ENCODE measurements at places on chromosomes 1 and 21.

GRCh38 chr21:31957631-31958030, 84.8 kb downstream of the HUNK start:
- DNase-seq, result no peak

GRCh38 chr1:159804924-159805323, 2.8 kb downstream of the FCRL6 start:
- DNase-seq, result peak; percentile 20

GRCh38 chr1:2486041-2486440, 10.0 kb downstream of the PLCH2 start:
- no peak for DNase-seq

DNA sequence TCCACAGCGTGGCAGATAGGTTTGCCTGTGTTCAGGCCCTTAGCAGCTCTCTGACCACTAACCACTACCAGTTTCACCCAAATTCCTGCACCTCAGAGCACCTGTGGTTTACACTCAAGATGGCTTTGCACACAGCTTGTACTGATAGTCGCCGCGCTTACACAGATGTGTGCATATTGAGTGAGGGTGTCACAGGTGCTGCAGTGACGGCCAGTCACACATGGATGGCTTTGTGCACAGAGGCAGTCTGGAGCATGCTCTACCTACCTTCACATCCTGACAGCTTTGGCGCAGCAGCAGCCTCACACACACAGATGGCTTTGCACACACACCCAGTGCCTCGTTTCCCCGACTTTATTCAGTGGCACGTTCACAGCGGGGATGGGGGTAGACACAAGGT, 7.5 kb downstream of the DMAP1 start:
- no peak for DNase-seq

DNA sequence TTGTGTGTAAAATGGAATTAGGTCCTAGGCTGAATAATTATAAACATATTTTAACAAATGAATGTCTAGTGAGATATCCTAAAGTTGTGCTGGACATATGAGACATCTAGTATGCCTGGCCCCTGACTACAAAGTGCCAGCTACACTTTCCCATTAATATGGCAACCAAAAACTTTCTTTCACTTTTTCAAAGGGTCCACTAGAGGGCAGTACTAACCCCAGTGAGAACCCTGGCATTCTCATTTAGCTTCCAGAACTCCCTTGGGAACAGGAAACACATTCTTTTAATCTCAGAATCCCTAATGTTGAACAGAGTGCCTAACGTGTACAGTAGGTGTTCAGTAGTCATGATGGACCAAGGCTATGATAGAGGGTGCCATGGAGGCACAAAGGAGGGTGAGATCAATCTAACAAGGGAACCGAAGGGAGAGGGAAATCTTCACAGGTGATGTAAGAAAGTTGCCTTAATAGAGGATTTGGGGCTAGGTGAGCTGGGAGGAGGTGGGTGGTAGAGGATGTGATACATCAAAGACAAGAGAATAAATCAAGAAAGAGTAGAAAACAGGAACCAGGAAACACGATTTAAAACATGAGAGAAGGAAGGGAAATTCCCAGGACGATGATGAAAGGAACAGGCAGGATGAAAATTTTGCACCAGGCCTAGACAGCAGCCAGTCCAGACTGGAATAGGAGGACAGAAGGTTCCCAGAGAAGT, 41.6 kb downstream of the NSL1 start:
- DNase-seq, result peak; percentile 86

DNA sequence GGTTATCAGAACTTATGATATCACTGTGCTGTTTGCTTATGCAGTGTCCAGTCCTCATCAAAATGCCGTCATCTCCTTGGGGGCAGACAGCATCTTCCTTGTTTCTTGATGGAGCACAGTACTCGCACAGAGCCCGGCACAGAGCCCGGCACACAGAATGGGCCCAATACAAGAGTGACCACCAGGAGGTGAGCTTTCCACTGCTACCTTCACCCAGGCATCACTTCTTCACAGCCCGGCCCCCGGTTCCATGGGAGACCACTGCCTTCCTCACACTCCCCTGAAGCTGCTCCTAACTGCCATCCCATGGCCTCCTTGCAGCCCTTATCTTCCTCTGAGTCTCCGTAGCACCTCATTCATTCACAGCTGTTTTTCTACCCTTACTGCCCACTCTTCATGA, 94.0 kb downstream of the TNR start:
- DNase-seq, result no peak

- DNase-seq, result no peak
Measured at GRCh38 chr1:174953285-174954072, 46.3 kb upstream of the CACYBP start.

GRCh38 chr1:155300024-155300423, 1.2 kb downstream of the PKLR start:
- DNase-seq, result no peak

Data from fibroblast of skin of back (primary cell).